Suppressor macrophage treated with lipopolysaccharide for 1 hour (primary cell): ENCODE measurements at places on chromosomes 6 and 20.

- no peak for DNase-seq
Observed at GRCh38 chr20:50285376-50286173, 94.9 kb downstream of the CEBPB start.

DNA sequence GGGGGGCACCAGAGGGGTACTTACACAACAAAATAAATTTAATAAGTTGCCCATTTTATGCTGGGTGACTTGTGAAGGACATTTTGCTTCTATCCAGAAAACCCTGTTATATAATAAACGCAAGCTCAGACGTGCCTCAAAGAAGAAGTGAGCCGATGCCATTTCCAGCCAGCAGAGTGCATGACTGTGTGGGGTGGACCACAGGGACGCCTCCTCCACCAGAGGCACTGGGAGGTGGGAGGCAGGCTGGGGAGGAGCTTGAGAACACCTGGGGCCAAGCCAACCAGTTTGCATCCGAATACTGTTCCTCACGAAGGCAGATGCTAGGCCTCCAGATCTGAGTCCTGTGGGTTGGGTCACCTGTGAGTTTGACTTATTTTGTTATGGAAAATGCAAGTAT lies 363.8 kb downstream of the RNGTT start:
- DNase-seq = no peak

DNA sequence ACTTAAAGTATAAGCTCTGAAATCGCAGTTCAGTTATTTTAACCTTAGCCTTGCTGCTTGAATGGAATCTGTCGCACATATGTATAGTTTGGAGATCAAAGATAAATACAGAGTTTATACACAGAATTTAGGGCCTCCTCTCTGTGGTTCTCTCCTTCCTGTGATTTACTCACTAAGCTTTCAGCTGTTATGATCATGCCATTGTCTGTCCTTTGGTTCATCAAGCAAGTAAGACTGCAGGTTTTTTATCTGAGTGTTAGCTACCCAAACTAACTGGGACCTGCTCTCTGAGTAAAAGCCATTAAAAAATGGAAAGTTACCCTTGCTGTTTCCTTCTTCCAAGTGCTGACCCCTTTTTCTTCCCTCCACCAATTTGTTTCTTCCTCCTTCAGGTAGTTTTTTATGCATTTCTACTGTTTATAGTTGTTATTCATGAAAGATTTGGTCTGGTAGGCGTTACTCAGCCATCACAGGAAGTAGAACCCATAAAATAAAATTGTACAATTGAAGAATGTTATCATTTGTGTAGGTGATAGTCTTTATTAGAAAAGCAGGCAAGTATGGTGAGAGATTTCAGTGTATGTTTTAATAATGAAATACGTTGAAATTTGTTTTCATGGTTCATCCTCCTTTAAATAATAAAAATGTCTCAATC lies 33.7 kb upstream of the SUMO4 start:
- no peak for DNase-seq

DNA sequence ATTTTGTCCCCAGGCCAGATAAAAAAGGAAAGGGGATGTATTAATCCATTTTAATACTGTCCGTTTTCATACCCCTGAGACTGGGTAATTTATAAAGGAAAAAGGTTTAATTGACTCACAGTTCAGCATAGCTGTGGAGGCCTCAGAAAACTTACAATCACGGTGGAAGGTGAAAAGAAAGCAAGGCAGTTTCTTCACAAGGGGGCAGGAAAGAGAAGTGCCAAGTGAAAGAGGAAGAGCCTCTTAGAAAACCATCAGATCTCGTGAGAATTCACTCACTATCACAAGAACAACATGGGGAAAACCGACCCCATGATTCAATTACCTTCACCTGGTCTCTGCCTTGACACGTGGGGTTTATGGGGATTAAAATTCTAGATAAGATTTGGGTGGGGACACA lies 152.5 kb downstream of the IBTK start:
- DNase-seq = peak; percentile 48

DNA sequence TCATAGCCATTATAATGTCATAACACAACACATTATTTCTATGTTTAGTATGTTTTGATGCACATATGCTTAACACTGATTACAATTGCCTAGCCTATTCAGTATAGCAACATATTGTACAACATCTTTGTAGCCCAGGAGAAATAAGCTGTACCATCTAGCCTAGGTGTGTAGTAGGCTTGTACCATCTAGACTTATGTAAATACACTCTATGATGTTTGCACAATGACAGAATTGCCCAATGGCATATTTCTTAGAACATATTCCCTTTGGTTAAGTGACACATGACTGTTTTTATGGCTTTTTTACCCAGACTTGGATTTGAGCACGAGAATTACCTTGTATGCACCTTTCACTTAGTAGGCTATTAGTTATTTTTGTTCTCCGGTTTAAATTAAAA lies 64.5 kb upstream of the HIVEP1 start:
- no peak for DNase-seq

DNA sequence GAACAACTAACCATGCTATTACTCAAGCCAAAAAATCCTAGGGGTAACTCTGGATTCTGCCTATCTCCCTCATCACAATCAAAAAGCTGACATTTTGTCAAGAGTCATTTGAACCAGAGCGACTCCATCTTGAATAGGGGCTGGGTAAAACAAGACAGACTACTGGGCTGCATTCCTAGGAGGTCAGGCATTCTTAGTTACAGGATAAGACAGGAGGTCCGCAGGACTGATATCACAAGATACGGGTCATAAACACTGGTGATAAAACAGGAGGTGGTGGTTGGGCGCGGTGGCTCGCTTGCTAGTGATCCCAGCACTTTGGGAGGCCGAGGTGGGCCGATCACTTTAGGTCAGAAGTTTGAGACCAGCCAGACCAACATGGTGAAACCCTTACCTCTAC lies 32.2 kb downstream of the C6orf52 start:
- no peak for DNase-seq

DNA sequence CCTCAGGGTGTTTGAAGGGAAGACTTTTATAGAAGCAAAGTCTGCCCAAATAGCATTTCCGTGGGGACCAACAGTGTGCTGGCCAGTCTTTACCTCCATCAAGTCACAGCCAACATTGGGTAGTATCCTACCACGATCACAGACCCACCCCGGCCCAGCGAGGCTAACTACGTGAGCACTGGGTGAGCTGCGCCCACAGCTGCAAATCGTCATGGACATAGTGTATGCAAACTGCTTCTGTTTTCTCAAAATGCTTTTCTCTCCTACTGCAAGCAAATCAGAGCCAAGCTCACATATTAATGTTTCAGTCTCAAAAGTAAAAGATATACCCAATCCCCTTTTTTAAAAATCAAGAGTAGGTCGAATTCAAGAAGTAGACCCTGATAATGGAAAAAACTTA lies 592.8 kb upstream of the CDH4 start:
- DNase-seq = no peak

DNA sequence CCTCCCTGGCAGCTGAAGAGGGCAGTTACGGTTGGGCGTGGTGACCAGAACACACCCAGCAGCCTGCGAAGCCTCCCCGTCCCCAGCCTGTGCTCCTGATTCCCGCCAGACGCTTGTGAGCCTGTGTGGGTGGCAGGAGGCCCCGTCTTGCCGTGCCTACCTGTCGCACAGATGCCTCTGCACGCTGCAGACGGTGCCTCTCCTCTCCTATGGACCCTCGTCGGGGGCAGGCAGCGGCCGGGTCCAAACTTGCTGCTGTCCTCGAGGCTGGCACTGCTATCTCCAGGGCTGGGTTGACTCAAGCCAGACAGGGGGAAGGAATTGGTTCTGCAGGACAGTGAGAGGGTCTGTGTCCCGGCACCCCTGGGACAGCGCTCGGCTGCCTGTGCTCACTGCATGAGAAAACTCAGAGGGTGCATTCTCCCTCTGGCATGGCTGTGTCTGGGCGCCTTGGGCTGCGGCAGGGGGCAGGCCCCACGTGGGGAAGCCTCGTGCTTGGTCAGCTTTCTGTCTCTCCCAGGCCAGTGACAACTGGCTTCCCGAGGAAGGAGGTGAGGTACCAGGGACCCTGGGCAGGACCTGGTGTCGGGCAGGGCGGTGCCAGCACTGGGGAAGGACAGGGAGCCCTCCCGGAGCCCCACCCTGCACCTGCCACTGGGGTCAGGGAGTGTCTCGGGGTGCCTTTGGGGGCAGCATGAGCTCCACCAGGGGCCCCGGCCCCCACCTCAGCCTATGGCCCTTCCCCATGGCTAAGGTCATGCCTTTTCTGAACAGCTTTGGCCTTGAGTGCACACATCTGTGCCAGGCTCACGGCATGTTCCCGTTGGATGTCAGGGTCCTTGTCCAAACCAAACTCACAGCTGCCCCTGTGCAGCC lies 127.5 kb downstream of the TAF4 start:
- DNase-seq = no peak
